Lung (tissue), 17 donors: ENCODE measurements at places on chromosomes 12 and 14. TPM values are rescaled to one million over a fixed set of nuclear protein-coding genes. Genes with fewer than 3 reads are reported as not detected.

- H3K36me3 ChIP-seq, result no peaks in the 10 kb centered on the region
- H3K27ac ChIP-seq, result no peak overlapping the region
- no peak overlapping the region for H3K4me3 ChIP-seq
- DNase-seq, result no peak
- no peaks in the 10 kb centered on the region for H3K4me1 ChIP-seq
Observed at GRCh38 chr14:69845787-69846186, 33.4 kb upstream of the SMOC1 start.

GRCh38 chr12:20142956-20143355 is 225.4 kb upstream of the PDE3A start:
- H3K36me3 ChIP-seq, result no peaks in the 10 kb centered on the region
- no peak overlapping the region for H3K4me3 ChIP-seq
- no peak overlapping the region for H3K27ac ChIP-seq
- H3K27me3 ChIP-seq, result no peaks in the 10 kb centered on the region
- H3K4me1 ChIP-seq, result no peaks in the 10 kb centered on the region

GRCh38 chr14:91326514-91327249 is 82.2 kb upstream of the GPR68 start:
- H3K27ac ChIP-seq, result peak overlapping the region; percentile 50
- H3K4me3 ChIP-seq, result no peak overlapping the region
- peaks cover 4% of the 10 kb centered on the region for H3K36me3 ChIP-seq
- DNase-seq, result peak; percentile 52

DNA sequence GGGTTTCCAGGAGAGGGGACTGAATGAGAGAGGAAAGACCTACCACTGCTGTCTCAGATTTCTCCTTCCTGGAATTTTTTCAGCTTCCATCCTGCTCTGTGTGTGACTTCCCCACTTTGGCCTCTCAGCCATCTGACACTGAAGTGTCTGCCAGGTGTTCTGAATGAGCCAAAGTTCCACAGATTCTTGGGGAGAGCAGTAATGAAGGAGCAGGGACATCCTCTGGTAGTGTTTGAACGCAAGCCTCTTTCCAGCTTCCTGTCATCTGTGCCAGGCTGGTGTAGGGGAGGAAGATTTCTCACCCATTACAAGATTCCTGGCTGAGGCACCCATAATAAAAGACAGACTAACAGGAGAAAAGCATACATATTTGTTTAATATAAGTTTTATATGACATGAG is 141.7 kb upstream of the NRXN3 start:
- DNase-seq, result no peak
- no peak overlapping the region for H3K27ac ChIP-seq
- H3K27me3 ChIP-seq, result peaks cover 3% of the 10 kb centered on the region
- H3K4me3 ChIP-seq, result no peak overlapping the region

DNA sequence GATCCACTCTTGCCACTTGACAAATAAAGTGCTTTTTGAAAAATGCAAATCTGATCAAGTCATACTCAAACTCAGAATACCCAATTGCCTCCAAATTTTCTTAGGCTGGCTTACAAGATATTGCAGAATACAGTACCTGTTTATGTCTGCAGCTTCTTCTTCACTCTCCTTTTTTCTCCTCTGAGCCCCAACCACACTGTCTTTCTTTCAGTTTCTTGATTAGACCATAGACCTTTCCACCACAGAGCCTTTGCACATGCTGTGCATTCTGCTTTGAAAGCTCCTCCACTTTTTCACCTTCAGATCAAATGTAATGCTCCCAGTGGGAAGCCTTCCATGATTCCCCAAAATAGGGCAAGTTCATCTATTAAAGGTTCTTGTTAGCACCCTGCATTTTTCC is 13.9 kb upstream of the GYS2 start:
- no peaks in the 10 kb centered on the region for H3K4me1 ChIP-seq
- H3K27ac ChIP-seq, result no peak overlapping the region
- H3K4me3 ChIP-seq, result no peak overlapping the region
- H3K36me3 ChIP-seq, result no peaks in the 10 kb centered on the region
- peaks cover 13% of the 10 kb centered on the region for H3K27me3 ChIP-seq

DNA sequence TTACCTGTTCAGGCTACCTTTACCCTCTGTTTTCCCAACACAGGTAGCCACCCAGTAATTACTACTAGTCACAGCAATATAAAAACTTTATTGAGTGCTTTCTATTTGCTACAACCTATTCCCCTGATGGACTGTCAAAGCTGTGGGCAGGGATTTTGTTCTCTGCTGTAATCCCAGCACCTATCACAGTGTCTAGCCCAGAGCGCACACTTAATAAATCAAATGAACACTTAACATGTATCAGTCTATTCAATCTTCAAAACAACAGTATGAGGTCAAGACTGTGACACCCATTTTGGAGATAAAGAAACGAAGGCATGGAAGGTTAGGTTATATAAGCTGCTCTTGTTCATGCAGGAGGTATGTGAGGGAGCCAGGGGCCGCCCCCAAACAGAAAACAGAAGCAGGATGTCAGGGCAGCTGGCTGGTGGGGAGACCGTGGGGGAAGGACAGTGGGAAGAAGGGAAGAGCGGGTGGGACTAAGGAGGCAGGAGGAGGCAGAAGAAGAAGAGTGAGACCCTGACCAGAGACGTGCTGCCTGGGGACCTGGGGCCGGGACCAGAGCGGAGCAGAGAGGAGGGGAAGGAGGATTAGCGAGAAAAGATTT is 1.7 kb downstream of the TNFRSF1A start:
- H3K27ac ChIP-seq, result peak overlapping the region; percentile 97
- peak; percentile 77 for DNase-seq
- no peaks in the 10 kb centered on the region for H3K36me3 ChIP-seq

GRCh38 chr12:65188179-65188701 is 18.9 kb downstream of the LEMD3 start:
- no peak for DNase-seq
- no peaks in the 10 kb centered on the region for H3K36me3 ChIP-seq
- no peak overlapping the region for H3K27ac ChIP-seq
- no peaks in the 10 kb centered on the region for H3K27me3 ChIP-seq

DNA sequence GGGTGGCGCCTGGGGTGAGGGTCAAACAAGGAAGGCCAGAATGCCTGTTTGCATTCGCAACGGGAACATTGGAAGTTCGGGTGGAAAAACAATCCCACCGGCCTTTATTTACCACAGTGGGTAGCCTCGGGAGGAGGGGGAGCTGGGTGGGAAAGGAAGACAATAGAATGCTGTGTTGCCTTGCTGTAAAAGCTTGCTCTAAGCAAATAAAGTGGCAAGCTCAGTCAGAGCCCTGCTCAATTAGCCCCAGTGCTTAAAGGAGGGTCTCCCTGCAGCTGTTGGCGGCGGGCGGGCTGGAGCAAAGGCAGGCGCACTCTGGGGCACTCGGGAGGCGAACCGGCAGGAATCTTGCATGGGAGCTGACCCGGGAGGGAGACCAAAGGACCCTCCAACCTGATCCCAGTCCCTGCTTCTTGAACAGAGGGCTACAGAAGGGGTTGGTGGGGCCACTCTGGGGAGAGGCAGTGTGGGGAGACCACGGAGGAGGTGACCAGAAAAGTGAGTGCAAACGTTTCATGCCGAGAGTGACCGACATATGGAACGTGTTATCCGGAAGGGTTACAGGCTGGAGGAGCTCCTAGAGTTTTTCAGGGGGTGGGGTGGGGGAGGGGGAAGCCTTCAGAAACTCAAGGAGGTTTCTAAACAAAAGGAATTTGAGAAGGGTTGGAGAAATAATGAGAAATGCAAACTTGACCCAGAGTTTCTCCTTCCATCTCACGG is 48.5 kb downstream of the NTF3 start:
- H3K27me3 ChIP-seq, result no peaks in the 10 kb centered on the region
- peaks cover 37% of the 10 kb centered on the region for H3K4me1 ChIP-seq
- no peak overlapping the region for H3K27ac ChIP-seq
- no peaks in the 10 kb centered on the region for H3K36me3 ChIP-seq

DNA sequence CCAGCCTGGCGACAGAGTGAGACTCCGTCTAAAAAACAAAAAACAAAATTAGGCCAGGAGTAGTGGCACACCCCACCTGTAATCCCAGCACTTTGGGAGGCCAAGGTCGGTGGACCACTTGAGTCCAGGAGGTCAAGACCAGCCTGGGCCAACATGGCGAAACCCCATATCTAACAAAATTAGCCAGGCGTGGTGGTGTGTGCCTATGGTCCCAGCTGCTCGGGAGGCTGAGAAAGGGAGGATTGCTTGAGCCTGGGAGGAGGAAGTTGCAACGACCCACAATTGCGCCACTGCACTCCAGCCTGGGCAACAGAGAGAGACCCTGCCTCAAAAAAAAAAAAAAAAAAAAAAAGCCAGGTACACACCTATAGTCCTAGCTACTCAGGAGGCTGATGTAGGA is 37.0 kb downstream of the KDM2B start:
- no peaks in the 10 kb centered on the region for H3K27me3 ChIP-seq
- H3K4me1 ChIP-seq, result no peaks in the 10 kb centered on the region
- H3K36me3 ChIP-seq, result peaks cover 3% of the 10 kb centered on the region
- H3K4me3 ChIP-seq, result no peak overlapping the region
- no peak overlapping the region for H3K27ac ChIP-seq
- no peak for DNase-seq

- no peak within 1 kb of the TSS for H3K27ac ChIP-seq
- H3K4me1 ChIP-seq, result no peaks in the 10 kb centered on the region
- no peak within 1 kb of the TSS for H3K4me3 ChIP-seq
- no peak for DNase-seq
Observed at GRCh38 chr12:52385226-52385702, at the start of gene KRT84. Gene KRT84 (minus strand): TSS chr12:52385652. CDS start chr12:52385585, 67 bp downstream.

DNA sequence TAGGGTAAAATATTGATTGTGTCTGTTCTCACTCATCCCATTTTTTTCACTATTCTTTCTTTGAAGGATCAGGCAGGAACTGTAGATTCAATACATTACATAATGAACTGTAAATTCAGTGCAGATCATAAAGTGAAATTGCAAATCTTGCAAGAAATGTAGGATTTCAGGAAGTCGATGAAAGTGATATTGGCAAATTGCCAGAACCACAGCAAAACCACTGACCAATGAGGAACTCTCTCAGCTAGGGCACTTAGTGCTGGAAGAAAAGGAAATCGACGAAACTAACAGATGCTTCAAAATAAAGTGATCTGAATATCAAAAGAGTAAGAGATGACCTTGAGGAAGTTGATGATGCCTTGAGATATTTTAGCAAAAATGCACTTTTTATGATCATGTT is 157.6 kb downstream of the AACS start:
- no peaks in the 10 kb centered on the region for H3K27me3 ChIP-seq
- no peaks in the 10 kb centered on the region for H3K36me3 ChIP-seq
- H3K4me1 ChIP-seq, result no peaks in the 10 kb centered on the region
- no peak overlapping the region for H3K27ac ChIP-seq

DNA sequence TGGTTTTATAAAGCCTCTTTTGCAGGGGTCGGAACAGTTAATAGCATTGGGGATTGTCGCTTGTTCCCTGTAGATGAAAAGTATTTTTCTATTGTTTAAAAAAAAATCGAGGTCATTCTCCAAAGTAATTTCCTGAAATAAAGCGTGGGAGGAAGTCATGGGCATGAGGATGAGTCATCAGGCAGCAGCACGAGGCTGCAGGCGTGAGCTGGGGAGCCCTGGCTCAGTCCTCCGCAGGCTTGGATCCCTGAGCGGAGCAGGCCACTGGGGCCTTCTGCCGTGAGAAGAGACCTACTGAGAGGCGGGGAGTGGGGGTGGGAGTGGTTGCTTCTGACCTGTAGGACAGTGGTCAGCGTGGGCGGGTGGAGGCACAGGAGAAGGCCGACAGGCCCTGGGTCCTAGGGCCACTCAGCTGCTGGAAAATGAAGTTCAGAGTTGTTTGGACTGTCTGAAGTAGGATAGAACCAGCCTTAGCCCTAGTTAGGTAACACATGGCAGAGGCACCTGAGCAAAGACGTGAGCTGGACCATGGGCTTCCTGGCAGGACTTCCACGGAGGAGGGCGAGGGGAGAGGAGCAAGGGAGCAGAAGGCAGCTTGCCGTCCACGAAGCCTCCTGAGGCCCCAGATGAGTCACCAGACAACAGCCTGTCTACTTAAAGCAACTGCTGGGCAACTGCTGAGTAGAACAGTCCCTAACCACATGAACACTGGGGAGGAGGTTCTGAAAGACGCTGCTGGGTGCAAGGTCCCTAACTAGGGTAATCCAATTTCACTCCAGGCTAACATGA is 21.1 kb upstream of the LGALS3 start:
- no peaks in the 10 kb centered on the region for H3K27me3 ChIP-seq
- no peak overlapping the region for H3K4me3 ChIP-seq
- H3K36me3 ChIP-seq, result no peaks in the 10 kb centered on the region
- peak; percentile 69 for DNase-seq

The GPR68 gene
- 2.3 TPM for total RNA-seq

The ITGB7 gene
- total RNA-seq, result 2.3 TPM

The PCED1B gene
- 8.2 TPM for total RNA-seq

The IRAK3 gene
- 47.8 TPM for total RNA-seq
